ENCODE measurements at places on chromosomes 7 and 10.
A peak's percentile ranks its signal among the peaks of the same experiment; 100 is the strongest.

GRCh38 chr7:50648570-50649169 is 83.5 kb upstream of the DDC start:
- no peak for DNase-seq

GRCh38 chr7:139106959-139107358 is 2.6 kb downstream of the ZC3HAV1 start:
- DNase-seq = no peak

DNA sequence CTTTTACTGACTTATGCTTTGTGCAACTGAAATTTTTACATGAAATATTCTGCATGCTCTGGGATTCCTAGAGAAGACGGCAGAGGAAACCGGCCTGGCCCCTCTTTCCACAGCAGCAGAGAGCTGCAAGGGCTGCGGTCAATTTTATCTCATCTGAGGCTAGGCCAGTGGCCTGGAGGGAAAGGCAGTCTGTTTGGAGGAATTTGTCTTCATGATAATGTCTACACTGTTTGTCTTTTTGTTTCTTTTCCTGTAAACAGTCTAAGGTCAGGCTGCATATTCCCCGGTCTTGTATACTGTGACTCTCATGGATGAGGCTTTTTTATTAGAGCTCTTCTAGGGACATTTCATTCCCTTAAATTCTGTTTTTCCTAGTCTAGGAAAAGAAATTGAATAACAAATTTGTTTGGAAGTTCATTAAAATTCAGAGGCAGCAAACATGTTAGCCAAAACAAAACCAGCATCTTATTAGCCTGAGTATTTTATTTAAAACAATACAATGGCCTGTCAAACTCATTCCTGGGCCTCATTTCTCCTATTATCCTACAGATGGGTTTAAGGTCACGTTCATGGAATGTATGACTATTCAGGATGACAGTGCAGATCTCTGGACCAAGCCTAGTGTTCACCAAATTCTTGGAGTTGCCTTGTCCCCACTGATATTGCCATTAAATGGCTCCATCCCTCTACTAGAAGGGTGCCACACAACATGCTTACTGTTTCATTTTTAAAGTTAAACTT is 26.4 kb downstream of the LAMB4 start:
- no peak for DNase-seq

DNA sequence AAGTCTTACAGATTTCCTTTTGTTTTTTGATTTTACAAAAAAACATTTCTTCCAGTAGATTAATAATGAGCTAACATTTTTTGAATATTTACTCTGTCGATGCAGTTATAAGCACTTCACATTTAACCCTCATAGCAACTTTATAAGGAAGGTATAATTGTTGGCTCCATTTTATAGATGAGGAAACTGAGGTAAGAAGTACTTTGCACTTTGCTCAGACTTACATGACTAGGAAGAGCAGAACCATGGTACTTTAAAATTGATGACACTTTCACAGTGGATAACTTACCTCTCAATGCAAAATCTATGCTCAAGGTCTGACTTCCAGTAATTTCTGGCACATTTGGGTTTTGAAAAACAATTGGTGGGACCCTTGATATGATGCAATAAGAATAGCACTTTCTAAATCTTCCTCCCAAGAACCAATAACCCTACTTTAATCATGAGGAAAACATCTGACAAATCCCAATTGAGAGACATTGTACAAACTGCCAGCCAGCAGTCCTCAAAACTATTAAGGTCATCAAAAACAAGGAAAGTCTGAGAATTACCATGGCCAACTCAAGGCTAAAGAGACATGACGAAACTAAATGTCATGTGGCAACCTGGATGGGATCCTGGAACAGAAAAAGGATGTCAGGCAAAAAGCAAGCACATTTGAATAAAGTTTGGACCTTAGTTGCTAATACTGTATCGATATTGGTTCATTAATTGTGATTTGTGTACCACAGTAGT is 72.6 kb downstream of the RALA start:
- no peak for DNase-seq

DNA sequence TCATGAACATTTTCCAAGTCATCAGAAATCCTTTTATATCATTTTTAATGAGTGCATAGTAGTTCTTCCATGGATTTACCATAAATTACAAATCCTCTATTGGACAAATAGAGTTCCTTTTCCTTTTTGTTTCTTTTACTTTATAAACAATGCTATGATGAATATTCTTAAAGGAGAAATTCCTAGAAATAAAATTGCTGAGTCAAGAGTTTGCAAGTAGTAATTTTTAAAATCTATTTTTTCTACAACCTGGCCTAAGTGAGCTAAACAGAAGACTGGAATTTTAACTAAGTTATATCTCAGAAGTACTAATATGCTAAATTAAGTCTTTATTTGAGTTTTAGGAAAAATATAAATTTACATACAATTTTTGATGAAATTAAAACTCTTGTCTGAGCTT is 38.8 kb downstream of the PLEKHA1 start:
- DNase-seq = no peak

DNA sequence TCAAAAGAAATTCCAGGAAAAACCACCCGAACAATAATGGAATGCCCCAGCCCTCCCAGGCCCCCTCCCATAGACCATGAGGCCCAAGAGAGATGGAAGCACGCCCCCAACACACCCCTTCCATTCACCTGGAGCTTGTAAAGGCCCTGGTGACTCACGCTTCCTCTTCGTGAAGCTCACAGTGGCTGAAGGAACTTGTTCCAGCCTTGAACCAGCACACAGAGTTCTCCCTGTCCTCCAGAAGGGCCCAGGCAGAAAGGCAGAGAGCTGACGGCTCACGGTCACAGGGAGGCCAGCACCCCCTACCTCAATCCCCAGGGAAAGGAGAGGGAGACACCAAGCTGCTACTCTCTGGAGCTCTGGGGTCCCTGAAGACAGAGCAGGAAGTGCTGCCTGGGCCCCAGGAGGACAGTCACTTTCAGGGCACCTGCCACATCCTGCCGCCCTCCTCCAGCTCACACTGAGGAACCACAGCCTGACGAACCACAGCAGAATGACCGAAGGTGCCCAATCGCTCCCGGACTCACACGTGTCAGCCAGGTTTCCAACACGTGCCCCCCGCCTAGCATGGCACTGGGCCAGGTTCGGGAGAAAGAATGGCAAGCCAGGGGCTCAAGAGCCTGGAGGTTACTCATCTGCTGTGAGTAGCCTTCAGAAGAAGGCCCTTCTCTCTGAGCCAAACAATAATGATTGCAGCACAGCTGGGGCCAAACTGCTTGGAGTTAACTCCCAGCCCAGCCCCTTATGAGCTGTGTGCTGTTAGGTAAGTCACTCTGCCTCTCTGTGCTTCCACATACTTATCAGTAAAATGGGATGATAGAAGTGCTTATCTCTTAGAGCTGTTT is 52.8 kb downstream of the DLG5 start:
- peak; percentile 18 for DNase-seq

GRCh38 chr7:126578338-126578737 is 674.4 kb downstream of the GRM8 start:
- no peak for DNase-seq
